ENCODE measurements at places on chromosomes 4 and X.

GRCh38 chr4:96315815-96316214 is 475.9 kb downstream of the PDHA2 start:
- no peak for DNase-seq

- no peak for DNase-seq
These were observed 34.5 kb upstream of the LCORL start for GRCh38 chr4:18056030-18056429.

DNA sequence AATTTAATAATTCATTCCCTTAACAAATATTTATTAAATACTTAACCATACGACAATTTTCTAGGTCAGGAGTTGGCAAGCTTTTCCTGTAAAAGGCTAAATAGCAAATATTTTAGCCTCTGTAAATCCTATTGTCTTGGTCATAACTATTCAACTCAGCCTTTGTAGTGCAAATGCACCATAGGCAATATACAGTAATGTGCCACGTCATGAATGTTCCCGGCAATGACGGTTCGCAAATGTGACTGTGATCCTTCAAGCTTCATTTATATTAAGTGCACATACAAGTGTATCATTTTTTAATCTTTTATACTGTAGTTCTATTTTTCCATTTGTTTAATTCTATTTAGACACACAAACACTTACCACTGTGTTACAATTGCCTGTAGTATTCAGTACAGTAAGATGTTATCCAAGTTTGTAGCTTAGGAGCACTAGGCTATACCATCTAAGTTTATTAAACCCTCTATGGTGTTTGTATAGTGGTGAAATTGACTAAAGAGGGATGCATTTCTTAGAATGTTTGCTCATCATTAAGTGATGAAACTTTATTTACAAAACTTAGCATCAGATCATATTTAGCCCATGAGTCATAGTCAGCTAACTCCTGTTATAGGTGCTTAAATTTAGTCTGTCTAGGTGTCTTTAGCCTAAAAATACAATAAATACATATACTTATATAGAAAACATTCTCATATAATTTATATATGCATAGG is 553.6 kb downstream of the STPG2 start:
- DNase-seq = no peak

DNA sequence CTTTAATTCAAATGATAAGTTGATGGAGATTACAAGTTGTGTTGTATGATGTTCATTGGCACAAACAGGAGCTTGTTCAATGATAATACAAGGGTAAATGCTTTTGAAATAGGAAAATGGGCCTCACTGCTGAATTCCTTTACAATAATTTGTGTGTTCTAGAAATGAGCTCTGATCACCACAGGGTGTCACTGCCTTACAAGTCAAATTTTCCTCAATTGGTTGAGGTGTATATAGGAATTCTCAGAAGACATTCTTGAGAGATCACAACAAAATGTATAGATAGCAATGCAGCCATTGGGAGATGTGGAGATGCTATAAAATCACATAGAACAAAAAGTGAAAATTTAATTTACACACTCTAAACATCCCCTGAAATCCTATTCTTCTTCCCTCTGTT is 49.6 kb downstream of the KLF8 start:
- no peak for DNase-seq

DNA sequence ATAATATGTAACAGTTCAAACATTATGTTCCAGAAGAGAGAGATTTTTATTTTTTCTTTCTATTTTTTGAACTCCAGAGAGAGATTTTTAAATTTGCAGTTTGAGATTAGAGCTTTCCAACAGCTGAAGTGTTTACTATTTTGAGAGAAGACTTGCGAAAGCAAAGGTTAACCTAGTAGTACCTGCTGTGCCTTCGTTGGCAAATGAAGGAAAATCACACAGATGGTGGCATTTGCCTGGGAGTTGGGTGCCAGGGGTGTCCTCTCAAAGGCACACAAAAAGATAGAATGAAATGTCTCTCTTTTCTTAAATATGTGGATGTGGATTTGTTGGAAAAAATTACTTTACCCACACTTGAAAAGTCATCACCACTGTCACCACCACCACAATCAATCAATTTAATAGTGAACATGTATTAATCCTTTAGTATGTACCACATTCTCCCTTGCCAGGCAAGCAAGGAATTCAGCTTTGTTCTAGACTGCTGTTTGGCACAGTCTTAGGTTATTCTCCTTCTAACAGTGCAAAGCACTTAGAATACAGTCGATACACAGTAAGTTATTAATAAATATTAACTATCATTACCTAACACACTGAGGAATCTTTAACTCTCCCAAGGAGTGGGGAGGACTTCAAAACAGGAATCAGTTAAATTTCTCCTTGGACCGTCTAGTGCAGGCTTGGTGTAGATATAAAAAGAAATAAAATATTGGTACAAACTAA is 838.2 kb upstream of the FTHL17 start:
- no peak for DNase-seq

DNA sequence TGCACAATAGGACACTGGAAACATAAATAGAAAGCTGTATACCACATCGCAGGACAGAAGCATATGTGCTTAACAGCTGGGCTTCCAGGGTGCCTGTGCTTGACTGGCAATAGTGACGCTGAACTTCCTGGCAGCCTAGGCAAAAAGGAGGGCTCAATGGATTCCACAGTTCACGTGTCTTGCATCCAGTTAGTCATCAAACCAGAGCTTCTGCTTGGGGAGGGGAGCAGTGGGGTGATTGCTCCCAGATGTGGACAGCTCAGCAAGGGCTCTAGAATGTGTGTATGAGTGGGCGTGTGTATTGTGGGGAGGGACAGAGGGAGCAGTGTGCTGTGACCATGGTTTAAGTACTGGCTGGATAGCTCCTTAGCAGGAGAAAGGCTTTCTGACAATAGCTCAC is 2.3 kb downstream of the PRRG3 start:
- DNase-seq = no peak

- DNase-seq = no peak
These were observed 38.9 kb upstream of the TMPRSS11D start for GRCh38 chr4:67922697-67923096.

Data from NCI-H2107 (cell line).